ENCODE measurements at places on chromosomes 16 and 17.

- DNase-seq: peak; percentile 11
These were observed 750 bp downstream of the TMEM132E start for GRCh38 chr17:34579979-34580684.

DNA sequence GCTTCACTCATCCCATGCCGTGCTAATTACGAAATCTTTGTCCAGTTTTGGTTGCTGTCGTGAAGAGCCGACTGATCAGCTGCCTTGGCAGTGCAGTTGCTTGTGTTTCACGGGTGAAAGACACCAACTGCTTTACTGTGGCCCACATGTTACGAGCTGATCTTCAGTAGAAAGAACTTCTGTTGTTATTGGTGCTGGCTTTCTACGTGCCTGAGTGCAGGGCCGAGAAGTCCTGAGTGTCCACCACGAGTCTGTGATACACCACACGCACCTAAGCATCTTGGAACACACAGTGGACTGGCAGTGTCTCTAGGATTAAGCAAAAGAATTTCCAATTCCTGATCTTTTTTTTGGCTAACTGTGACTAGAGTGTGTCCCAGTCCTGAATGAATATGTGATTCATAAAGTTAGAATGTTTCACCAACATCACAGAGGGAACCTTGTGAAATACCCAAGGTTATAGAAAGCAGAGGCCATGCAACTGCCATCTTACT is 70.4 kb upstream of the CLEC18A start:
- no peak for DNase-seq

- DNase-seq: no peak
These were observed 25.8 kb downstream of the USP10 start for GRCh38 chr16:84725481-84726078.

DNA sequence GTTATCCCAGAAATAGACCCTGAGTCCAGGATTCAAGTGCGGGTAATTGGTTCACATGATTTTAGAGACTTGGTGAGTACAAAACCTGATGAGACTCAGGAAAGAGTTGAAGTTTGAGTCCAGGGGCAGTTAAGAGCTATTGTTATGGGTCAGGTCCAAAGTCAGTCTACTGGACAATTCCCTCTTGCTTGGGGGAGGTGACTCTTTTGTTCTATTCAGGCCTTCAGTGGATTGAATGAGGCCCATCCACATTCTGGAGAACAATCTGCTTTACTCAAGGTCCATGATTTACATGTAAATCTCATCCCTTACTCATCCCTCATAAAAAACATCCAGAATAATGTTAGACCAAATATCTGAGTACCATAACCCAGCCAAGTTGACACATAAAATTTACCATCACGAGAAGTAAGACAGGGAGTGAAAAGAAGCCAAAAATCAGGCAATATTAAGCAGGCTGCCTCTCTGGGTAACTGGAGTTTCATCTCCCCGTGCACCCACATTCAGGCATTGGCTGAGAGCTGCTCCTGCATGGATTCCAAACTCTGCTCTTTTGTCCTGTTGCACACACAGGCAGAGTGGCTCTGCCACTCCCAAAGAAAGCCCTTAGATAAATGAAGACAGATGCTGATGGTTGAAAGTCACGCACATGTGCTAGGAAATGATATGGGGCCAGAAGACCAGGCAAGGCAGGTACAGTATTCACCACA is 156.0 kb upstream of the SALL1 start:
- no peak for DNase-seq

GRCh38 chr17:81390029-81390872 is 5.0 kb upstream of the BAHCC1 start:
- no peak for DNase-seq

All from suppressor macrophage (primary cell).